ENCODE measurements at places on chromosomes 16 and 17.
A peak's percentile ranks its signal among the peaks of the same experiment; 100 is the strongest.

GRCh38 chr16:87515475-87516330 lies 22.9 kb upstream of the ZCCHC14 start:
- no peak for DNase-seq

DNA sequence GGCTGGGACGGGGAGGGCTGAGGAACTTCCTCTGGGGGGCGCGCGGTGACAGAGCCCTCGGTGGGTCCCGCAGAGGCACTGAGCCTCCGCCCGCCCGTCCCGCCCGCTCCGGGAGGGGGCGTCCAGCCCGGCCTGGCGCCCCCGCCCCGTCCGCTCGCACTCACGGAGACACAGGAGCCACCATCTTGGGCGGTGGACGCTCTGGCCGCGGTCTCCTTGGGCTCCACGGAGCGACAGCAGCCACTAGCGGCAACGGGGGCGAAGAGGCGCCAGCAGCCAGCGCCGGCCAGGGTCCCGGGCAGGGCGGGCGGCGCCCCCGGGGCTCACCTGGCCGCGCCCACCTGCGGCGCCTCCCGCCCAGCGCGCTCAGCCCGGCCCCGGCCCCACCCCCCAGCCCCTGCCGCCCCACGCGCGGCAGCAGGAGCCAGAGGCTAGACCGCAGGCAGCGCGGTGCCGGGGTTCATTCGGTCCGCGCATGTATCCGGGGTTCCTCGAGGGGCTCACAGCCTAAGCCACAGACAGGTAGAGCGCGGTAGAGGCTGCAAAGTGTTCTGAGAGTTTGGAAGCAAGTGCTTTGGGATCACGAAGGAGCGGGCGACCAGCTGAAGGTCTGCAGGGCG lies at the start of gene C17orf113:
Gene C17orf113, minus strand, starts transcription at position 209 of the 620 bp plus-strand sequence. CDS start 7,225 bp downstream, outside the sequence.
- peak; percentile 55 for DNase-seq

GRCh38 chr16:57601801-57602478 lies 26.5 kb upstream of the ADGRG1 start:
- DNase-seq: peak; percentile 12

DNA sequence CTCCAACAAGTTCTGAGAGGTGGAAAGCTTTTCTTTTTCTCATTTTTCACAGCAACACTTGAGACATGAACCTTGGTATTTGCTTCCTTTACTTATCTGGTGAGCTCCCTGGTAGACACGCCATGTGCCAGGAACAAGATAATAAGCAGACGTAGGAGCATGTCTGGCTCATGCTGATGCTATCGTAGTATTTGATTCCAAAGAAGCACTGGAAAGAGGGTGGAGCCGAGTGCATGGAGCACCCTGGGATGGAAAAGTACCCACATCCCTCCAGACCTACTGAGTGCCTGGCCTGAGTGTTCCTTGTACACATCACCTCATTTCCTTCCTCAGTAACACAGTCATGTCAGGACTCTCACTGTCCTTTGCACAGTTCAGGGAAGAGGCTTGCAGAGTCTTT lies 231.0 kb downstream of the CBLN1 start:
- DNase-seq: no peak

DNA sequence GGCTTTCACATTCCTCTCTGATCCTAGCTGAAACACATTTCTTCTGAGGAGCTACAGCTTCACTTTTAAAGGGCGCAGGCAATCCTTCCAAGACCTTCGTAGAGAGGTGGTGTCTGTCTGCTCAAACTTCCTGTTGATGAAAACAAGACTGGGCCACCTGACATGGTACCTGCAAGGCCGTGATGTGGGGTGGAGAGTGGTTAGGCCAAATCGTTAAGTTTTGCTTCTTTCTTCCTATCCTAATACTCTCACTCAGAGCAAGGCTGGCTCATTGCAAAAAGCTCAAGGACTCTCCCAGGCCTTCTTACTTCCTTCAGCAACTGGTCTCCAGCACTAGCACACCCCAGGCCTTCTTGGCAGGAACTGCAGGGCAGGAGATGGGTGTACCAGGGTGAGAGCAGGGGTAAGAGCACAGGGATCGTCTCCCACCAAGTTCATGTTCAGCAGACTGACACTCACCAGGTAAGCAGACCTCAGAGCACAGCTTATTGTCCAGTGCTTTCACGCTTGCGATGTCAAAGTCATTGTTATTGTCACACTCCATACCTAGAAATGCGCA lies 10.9 kb upstream of the FOXJ1 start:
- no peak for DNase-seq
